ENCODE measurements at places on chromosomes 6 and 20. TPM values are rescaled to one million over a fixed set of nuclear protein-coding genes. Genes with fewer than 3 reads are reported as not detected.

Gene RIPOR3
- 2.3 TPM for total RNA-seq

Gene LY6G6D
- not detected for total RNA-seq

Gene ERGIC3
- total RNA-seq: 212 TPM

Gene C6orf15
- total RNA-seq: not detected

Gene GNL1
- 49.4 TPM for total RNA-seq

Gene MACROD2
- total RNA-seq: 43.1 TPM

Measured in diencephalon (tissue), 1 donor.